Uterus (tissue), 4 donors: ENCODE measurements at places on chromosomes 3 and 15. TPM values are rescaled to one million over a fixed set of nuclear protein-coding genes. Genes with fewer than 3 reads are reported as not detected.

MFN1 gene
- 66.8 TPM for total RNA-seq

DNA sequence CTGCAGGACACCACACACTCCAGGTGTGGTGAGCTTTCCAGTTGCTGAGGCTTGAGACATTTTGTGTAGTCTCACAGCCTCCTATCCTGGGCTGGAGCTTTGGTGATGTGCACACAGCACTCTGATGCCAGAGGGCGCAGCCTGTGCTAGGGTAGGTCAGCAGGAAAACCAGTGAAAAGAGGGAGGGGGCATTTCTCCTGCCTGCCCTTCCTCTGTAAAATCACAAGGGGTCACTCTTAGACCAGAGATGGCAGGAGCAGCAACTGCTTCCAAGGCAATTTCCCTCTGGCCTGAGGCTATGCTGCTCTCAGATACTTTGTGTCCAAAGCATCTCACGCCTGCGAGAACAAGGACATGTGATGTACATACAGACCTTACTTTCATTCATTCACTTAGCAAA lies 16.5 kb upstream of the MUSTN1 start:
- no peak for DNase-seq

GRCh38 chr3:63521657-63522056 lies 130.8 kb upstream of the SNTN start:
- no peak for DNase-seq

GRCh38 chr3:178718995-178719635 lies 182.9 kb downstream of the KCNMB2 start:
- DNase-seq = no peak

LXN gene
- total RNA-seq = 40.0 TPM

DNA sequence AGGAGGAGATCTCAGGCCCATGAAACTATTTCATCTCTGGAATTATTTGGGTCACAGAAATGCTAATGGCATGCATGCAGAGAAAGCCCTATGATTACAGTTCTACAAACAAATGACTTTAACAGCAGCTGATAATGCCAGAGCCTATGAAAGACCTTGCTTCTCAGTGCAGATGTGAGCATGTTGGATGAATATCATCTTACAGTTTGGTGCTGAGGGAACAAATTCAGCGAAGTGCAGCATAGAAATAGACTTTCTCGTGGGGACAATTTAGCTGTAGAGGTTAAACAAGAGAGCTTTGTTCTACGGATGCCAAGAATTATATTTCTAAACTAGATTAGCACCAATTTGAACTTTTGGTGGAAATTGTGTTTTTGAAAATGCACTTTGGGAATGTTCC lies 27.7 kb downstream of the PTX3 start:
- DNase-seq = no peak

DNA sequence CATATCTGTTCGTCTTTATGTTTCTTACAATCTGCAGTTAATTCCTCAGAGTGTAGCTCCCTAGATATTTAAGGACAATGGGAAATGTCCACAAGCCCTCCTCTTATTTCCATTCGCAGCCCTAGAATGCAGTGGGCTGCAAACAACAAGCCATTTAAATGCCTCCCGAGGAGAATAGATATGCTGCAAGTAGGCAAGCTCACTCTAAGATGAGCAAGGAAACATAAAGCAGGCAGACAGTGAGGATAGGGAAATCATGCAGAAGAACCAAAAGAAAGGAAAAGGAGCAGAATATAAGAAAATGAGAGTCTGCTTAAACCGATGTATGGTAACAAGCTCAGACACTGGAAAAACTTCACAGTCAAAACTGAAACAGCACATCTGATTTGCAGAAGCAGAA lies 561.9 kb downstream of the GBE1 start:
- DNase-seq = no peak

- no peak for DNase-seq
Observed at GRCh38 chr3:197736010-197736490, 654 bp downstream of the RUBCN start.

DNA sequence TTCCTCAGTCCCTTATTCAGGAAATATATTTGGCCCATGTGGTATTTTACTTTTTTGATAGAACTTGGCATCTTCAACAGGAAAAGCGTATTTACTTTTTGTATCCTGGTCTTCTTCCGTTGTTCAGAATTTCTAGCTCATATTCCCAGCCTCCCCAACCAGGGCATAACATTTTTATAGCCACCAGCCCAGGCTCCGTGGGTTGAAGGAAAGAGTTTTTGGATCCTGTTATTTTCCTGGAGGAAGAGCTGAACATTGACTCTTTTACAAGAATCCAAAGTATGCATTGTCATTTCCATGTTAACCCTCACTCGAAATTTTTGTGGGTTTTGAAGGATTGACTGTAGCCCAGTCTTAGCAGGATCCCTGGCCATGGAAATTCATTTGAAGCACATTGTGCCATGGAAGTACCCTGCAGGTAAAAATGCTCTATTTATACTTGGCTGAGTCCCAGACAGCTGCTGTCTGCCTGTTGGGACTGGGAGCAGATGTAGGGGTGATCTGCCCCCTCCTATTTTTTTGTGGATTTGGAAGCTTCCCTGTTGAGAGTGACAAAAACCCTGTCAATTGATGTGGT lies 98.8 kb downstream of the AKAP13 start:
- DNase-seq = no peak

SATB1 gene
- total RNA-seq = 77.6 TPM

GRCh38 chr3:143135150-143135549 lies 15.6 kb downstream of the CHST2 start:
- no peak for DNase-seq

DNA sequence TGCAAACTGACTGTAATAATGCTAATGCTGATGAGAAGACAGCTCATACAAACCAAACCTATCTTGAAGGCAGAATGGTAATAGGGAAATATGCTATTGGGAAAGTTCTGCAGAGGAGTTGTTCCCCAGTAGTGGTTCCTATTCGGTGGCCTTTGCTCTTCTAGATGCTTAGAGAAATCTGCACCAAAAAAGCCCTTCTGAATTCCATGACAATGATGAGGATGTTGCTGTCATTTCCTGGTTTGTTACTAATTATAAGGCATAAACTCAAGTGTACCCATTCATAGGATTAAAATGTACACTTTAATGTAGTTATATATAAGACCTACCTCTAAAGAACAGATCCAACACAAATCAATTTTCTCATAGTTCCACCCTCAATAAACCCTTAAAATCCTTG lies 30.1 kb downstream of the TOMM70 start:
- no peak for DNase-seq

- DNase-seq = no peak
Observed at GRCh38 chr3:27072810-27073651, 296.2 kb downstream of the NEK10 start.

DNA sequence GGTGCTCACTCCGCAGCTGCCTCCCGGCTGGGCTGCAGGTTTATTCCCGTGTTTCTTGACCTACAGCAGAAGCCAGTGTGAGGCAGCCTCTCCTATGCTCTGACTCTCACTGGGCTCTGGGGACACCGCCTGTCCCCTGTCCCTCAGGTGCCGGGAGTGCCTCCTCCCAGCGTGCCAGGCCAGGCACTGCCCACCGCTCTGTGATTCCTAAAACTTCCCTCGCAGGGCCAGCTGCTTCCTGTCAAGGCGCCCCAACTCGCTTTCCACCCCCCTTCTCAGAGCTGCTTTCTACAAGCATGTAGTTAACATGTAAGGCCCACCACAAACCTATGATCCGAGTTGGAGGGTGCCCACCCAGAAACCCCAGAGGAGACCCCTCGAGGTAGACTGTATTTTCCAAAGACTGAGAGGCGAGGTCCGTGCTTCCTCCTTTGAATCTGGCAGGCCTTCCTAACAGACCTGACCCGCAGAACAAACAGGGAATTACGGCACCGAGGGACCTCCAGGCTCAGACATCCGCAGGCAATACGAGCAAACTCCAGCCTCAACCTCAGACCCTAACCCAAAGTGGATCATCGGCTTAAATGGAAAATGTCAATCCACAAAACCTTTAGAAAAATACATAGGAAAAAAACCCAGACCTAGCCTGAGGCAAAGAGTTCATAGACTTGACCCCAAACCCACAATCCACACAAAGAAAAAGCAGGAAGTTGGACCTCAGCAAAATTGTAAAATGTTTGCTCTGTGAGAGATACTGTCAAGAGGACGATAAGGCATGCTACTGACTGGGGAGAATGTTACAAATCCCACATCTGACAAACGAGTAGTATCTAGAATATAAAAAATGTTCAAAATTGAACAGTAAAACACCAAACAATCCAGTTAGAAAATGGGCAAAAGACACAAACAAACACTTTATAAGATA lies 121.3 kb upstream of the IQSEC1 start:
- no peak for DNase-seq

- peak; percentile 55 for DNase-seq
Observed at GRCh38 chr15:31325595-31326155, 960 bp upstream of the KLF13 start.

MYZAP gene
- 17.7 TPM for total RNA-seq

GPR62 gene
- 8.2 TPM for total RNA-seq

GRCh38 chr3:18556503-18557135 lies 131.5 kb upstream of the SATB1 start:
- DNase-seq = no peak

GRCh38 chr15:33094336-33094735 lies 100.2 kb downstream of the FMN1 start:
- no peak for DNase-seq

DNA sequence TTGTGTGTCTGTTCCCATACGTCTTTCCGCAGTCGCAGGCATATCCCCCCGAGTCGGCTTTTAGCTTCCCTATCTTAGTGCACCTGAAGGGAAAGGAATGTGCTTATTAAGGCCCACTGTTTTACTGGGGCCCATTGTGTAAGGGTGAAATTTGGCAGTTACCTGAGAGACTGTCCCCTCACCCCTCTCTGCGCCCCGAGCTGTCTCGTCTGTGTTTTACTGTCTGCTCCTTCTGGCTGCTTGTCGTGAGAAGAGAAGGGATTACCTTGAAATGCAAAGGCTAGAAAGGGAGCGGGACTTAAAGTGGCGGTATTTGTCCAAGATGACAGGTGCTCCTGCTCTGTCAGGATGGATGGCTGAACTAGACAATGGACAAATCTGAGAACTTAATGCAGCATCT lies 233.0 kb upstream of the POU1F1 start:
- no peak for DNase-seq

GRCh38 chr3:55532806-55533205 lies 45.7 kb upstream of the WNT5A start:
- no peak for DNase-seq

- no peak for DNase-seq
Observed at GRCh38 chr3:37689645-37690356, 171.9 kb upstream of the CTDSPL start.

SLC22A13 gene
- total RNA-seq = under 0.01 TPM

FEZF2 gene
- not detected for total RNA-seq

DNA sequence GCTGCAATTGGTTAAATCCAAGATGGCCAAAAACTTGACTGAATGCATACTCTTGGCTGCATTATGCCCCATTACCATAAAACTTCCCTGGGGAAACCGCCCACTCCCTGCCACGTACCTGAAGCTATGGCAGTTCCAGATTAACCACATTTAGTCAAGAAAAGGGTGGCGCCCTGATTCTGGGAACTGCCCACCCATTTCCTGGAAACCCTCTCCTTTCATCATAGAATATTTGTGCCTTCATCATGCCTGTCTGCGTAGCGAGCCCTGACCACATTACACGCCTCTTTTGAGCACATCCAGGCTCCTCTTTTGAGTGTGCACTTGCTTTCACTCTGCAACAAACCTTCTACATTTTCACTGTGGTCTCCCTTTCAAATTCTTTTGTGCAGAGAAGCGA lies 5.2 kb downstream of the LINS1 start:
- DNase-seq = no peak

DNA sequence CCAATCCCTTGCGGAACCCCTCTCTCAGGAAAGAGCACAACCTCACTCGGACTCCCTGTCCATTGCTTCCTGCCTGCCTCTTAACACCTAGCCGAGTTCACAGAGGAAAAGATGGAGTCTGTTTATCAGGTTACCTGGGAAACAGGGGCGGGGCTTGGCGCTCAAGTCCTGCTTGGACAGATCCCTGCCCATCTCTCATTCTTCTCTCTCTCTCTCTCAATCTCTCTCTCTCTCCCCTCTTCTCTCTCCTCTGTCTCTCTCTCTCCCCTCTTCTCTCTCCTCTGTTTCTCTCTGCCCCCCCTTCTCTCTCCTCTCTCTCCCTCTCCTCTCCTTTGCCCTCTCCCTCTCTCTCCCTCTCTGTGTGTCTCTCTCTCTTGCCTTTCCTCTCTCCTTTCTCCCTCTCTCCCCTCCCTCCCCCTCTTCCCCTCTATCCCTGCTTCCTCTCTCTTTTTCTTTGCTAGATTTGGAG lies at the start of gene EFHB:
Gene EFHB, minus strand, starts transcription at position 120 of the 469 bp plus-strand sequence. CDS start 199 bp downstream, outside the sequence.
- no peak for DNase-seq

- DNase-seq = no peak
Observed at GRCh38 chr15:90006217-90007075, 5.3 kb downstream of the ZNF710 start.

LRRIQ4 gene
- total RNA-seq = not detected

DNA sequence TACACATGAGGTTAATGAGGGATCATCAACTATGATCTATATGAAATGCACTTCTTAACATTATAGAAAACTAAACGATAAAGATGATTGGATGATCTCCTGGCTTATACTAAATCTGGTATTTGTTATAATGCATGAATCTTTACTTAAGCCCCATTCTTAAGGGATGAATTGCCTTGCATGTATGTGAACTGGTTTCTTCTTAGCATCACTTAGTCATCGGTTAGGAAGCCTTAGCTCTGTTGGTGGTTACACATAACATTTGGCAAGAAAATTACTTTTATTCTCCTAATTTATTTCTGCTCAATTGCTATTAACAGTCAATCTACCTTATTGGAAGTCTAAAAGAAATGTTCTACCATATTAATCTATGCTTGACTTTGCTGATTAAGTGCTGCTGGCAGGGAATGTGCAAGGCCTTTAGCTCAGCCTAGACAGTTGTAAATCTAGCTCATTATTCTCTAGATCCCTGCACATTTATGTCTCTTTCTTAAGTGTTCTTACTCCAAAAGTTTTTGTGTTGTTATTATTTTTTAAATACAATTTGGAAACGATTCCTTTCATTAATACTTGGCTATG lies 356.0 kb downstream of the ZPLD1 start:
- DNase-seq = no peak

DNA sequence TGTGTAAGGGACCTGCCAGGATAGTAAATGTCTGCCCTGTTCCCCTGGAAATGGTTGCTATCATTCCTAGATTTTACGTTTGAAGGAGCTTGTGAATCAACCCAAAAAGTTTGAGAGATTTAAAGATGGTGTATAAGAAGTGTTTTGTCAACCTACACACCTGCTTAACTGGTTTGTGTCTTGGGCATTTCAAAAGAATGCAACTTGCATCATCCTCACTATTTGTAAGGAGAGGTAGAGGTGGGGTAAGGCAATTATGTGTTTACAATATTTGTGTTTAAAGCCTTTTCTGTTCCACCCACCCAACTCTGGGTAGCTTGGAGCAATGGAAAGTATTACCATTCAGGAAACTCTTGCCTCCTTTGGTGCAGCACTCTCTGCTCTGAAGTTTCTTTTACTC lies 314.2 kb upstream of the RARB start:
- no peak for DNase-seq

- DNase-seq = no peak
Observed at GRCh38 chr15:85318048-85318731, 62.2 kb upstream of the AKAP13 start.

GRCh38 chr15:99973351-99973750 lies 240.1 kb upstream of the LYSMD4 start:
- DNase-seq = no peak
